Left ventricle myocardium superior (tissue), 1 donor: ENCODE measurements at places on chromosomes 2 and 18. TPM values are rescaled to one million over a fixed set of nuclear protein-coding genes. Genes with fewer than 3 reads are reported as not detected.

ADD2 gene
- total RNA-seq, result 1.8 TPM

HJURP gene
- 0.52 TPM for total RNA-seq

SP140L gene
- total RNA-seq, result 5.7 TPM

PTPN2 gene
- total RNA-seq, result 11.7 TPM

MTCL1 gene
- total RNA-seq, result 6.7 TPM

LYG1 gene
- 0.77 TPM for total RNA-seq

LRP1B gene
- total RNA-seq, result 0.02 TPM

BCS1L gene
- total RNA-seq, result 49.1 TPM
